ENCODE measurements at places on chromosomes 1 and 21.

- no peak for DNase-seq
Observed at GRCh38 chr1:101299141-101299540, 62.3 kb downstream of the S1PR1 start.

DNA sequence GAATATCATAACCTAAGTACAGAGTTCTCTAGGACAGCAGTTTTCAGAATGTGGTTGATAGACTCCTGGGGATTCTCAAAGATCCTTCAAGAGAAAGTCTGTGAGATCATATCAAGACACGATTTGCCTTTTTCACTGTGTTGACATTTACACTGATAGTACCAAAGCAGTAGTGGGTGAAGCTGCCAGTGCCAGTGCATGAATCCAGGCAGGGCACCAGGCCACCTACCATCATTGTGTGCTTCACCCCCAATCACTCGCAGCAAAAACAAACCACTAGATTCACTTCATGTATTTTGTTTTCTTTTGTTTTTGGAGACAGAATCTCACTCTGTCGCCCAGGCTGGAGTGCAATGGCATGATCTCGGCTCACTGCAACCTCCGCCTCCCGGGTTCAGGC is 23.9 kb downstream of the DNAJC16 start:
- DNase-seq = no peak

- no peak for DNase-seq
Observed at GRCh38 chr1:67958472-67958871, 92.0 kb downstream of the DIRAS3 start.

DNA sequence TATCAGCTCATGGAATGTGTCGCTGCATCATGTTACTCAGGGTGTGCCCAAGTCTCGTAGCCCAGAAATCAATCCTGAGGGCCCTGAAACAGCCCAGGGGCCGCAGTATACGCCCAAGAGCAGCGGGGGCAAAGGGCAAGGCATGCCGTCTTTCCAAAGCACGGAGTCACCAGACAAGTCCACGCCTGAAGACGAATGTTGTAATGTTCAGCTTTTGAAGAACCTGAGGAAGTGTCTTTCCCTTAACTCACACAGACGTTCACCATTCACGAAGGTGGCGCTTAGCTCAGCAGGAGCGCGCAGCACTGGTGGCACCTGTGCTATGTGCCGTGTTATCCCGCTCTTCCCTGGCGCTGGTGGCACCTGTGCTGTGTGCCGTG is 18.8 kb upstream of the PWP2 start:
- no peak for DNase-seq

DNA sequence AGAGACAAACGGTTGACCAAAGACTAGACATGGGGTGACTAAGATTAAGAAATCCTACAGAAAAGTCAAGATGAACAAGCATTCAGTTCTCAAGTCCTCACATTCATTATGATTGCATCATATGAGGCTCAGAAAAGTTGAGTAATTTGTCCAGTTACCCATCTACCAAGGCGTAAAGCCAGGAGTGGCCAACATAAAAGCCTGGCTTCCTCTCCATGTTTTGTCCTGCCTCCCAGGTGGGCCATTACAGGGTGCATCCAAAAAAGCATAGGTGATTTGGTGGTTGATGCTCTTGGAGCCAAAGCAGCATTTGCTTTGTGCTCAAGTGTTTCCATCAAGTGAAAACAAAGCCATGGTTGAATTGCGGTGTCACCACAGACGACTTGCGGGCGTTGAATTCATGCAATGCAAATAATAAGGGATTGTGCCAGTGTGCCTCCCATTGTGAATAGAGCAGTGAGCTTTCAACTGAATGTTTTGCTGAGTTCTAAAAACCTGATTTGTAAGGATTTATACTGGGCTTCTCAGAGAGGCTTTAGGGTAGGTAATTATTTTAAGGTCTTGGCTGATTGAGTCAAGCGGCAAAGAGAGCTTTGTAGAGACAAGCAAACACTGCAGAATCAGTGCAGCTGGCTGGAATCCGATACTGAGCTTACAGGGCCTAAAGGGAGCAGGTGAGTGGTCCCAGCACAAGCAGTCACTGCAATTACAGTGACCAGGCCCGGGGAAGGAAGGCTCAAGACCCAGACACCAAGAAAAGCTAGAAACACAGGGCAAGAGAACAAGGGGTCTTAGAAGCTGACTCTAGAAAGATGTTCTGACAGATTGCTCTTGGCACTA is 54.1 kb downstream of the KCNJ15 start:
- no peak for DNase-seq
